Stimulated activated CD4-positive, alpha-beta T cell treated with anti-CD3 and anti-CD28 coated beads, Interleukin-15, amount 100 ng/mL, for 1 hour (primary cell): ENCODE measurements at places on chromosomes 7 and 10.

DNA sequence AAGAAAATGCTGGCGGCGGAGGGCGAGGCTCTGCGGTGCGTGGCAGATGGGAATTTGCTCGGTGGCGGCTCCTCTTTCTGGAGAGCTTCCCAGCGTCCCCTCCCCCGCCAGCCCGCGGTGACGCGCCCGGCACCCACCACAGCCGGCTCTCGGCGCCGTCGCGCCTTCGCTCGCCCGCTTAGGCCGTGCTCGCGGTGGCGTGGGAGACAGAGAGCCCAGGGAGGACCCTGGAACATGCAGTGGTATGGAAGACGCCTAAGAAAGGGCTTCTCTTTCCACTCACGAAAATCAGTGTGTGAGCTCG lies 576 bp upstream of the CSGALNACT2 start:
- peak; percentile 13 for DNase-seq

DNA sequence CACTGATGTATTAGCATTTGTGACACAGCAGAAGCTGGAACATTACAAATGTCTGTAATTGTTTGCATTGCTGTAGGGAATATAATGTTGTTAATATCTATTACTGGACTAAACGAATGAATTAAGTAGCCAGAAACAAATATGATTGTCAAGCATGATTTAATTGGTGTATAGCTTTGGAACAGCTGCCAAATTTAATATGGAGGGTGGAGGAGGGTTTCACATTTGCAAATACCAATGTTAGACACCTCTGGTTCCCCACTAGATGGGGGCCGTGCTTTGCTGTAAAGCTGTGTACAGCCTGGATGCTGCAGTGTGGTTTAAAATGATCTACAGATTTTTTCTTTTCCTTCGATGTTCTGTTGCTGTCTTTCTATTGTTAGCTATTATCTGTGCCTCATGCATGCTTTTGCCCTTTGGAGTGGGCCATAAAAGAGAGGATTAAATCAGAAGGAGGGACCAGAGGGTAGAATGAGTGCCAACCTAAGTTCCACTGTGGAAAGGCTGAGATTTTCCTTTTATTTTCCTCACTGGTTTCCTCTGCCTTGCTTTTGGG lies 23.1 kb downstream of the DNAJB9 start:
- DNase-seq = no peak

DNA sequence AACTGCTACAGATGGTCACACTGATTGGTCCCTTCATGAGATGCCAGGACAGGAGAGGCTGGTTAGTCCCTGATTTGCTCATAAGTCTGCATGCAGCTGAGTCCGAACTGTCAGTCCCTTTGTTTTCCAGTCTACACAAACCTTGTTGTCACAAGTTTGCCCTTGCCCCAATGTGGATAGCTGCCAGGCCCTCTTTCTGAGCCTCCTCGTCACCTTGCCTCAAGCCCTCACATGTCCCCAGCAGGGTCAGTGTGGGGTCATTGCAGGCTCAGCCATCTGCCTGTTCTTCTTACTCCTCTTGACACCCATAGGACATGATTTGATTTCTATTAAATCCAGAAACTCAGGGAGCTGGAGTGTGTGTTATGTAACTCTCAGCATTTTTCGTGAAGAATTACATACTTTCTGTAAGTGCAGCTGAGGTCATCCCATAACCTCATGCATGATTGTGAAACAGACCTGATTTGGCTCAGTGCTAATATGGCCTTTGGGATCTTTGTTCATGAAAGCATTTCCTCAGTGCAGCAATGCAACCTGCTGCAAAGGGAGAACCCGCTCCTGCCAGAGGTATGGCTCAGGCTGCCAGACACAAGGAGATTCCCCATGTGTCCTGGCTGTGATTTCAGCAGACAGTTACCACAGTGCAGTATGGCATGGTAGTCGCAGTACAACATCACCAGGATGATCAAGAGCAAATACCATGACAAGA lies 70.0 kb upstream of the ZMIZ2 start:
- DNase-seq = no peak

DNA sequence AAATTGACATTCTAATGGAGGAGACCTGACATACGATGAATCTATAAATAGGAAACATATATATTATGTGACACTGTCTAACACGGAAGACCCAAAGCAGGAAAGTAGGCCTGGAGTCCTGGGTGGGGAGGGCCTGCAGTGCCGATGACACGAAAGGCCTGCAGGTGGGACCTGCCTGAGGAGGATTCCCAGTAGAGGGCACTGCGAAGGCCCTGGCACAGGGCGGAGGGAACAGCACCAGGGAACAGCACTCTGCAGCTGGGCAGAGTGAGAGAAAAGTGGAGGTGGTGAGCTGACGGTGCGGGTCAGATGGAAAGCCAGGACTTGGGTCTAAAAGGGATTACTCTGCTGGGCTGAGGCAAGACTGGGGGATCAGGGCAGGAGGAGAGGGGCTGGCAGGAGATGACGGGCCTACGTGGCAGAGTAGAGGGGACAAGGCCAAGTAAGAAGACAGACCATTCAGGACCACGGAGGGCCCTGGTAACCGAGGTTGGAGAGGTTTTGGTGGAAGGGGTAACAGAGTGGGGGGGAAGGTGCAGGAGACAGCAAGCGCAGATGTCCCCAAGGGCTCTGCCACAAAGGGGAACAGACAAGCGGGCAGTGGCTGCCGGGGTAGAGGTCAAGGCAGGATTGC lies 8.1 kb downstream of the ZNF746 start:
- DNase-seq = no peak

DNA sequence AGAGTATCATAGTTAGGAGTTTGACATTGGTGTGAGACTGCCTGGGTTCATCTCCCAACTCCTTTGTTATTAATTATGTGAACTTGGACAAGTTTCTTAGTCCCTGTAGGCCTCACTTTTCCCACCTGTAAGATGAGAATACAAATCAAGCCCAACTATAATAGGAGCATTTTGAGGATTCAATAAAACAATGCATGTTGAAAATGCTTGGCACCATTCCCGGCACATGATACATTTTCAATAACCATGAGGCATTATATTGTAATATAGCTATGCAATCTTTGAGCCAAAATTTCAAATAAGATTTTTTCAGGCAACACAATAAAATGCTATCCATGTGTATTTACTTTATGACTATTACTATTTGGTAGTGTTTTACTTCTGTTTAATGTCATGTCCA lies 229.0 kb upstream of the SP4 start:
- no peak for DNase-seq

- no peak for DNase-seq
These were observed 33.4 kb upstream of the COBL start for GRCh38 chr7:51349820-51350545.
